ENCODE measurements at places on chromosomes 5 and 9.

DNA sequence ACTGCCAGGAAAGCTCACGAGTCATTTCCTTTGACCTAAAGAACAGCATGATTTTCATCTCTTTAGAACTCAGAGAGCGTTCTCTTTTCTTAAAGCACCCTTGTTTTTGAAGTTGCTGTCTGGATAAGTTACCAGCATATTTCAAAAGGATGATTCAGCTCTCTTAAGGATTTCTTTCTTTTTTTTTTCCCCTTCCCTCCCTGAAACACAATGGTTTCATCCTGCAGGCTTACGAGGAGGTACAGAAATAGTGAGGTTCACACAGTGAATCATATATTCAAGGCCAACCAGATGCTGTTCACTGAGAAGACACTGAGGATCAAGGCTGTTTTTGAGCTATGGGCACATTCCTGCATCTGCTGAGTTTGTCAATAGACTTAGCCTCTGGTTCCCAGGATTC is 257.2 kb downstream of the KIF4B start:
- no peak for DNase-seq

DNA sequence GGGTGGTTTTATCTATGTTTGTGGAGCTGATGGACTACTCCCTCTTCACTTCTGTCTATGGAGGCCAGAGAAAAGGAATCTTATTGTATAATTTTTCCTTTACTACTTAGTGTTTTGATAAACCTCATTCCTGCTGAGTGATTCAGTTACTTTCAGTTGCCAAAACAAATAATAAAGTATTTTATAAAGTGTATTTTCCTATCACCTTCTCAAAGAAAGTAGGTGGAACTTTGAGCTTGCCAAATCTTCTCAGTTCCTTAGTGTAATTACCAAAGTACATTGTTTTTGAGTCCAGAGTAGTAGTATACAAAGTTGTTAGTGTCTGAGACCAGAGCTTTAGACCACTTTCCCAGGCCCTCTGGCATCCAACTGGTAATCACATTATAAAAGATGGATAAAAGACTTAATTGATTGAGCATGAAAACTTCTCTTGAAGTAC is 13.5 kb downstream of the RABGAP1 start:
- DNase-seq, result no peak

- no peak for DNase-seq
Measured at GRCh38 chr5:132895719-132896305, 22.3 kb downstream of the LEAP2 start.

GRCh38 chr5:1706021-1706420 is 93.6 kb downstream of the MRPL36 start:
- DNase-seq, result no peak

GRCh38 chr9:98455256-98456155 is 200.1 kb upstream of the TBC1D2 start:
- no peak for DNase-seq

DNA sequence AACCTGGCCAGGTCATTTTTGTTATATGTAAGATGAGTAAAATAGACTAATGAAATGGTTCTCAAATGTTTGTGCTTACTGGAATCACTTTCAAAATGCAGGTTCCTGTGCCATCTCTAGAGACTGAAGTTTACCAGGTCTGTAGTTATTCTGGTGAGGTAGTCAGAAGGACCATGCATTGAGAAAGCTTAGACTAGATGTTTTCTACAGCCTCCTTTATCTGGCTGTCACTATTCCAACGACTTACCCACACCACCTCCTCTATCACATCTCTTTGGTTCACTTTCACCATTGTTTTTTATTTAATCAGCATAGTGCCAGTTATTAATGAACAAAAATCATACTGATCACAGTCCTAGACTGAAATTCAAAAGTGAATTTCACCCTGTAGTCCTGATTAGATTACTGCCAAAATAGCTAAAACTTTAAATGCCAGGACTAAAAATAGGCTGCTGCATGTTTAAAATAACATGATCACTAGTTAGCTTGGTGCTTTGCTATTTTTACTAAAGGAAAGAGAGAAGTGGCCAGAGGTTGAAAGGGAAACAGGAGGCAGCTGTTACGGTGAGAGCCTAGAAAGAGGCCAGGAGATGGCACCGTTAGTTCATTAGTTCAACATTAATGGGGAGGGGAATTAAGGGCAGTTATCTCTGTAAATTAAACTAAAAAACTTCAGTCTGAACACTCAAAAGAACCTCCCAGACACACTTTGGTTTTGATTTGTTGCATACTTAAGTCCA is 13.9 kb upstream of the FNIP1 start:
- DNase-seq, result no peak

DNA sequence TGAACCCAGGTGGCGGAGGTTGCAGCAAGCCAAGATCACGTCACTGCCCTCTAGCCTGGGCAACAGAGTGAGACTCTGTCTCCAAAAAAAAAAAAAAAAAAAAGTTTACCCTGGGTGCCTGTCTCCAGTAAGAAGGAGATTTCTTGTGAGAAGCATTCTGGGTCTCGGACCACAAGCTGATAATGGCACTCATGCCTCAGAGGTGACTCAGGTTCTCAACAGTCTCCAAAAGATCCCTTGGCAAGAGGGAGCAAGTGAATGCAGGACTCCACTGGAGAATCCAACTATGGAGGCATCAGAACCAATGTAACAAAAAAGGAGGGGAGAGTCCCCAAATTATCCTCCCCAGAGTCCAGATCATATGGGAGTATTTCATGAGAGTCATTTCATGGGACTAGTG is 106.0 kb upstream of the LRRTM2 start:
- DNase-seq, result no peak

DNA sequence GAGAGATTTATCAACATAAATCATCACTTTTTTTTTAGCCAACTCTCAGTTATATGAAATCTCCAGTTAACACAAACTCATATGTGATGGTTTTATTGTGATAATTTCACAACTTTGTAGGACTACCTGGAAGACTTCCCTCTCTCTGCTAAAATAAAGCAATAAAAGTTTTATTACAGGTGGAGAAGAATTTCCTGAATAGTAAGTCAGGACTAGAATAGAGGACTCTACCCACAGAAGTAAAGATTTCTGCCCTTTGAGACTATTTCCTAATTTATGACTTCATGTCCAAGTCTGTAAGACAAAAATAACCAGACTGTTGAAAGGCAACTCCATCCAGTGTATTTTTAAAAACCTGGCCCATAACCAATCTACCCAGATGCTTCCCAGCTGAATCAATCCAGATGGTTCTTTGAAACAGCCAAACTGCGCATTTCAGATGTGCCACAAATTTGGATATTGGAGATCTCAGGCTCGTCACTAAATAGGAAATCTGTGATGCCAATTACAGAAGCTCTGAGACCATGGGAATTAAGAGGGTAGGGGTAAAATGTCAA is 234.0 kb upstream of the NMUR2 start:
- DNase-seq, result no peak

DNA sequence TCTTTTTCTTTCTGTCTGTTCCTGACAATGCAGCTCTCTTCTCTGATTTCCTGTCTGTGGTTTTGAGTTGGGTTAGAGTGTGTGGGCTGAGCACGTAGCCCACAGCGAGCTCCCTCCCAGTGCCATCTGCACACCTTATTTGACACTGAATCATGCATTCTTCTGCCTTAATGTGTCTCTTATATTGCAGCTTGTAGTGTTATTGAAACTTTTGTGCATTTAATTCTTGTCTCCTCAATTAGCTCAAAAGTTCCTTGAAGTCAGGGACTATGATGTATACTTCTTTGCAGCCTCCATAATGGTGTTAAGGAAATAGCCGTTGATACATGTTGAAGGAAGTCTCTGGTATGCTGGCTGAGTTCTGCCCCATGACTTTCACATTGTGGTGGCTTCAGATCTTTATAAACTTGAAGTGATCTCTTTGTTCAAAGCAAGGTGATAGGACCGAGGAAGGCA is 576.2 kb upstream of the CLINT1 start:
- DNase-seq, result no peak

DNA sequence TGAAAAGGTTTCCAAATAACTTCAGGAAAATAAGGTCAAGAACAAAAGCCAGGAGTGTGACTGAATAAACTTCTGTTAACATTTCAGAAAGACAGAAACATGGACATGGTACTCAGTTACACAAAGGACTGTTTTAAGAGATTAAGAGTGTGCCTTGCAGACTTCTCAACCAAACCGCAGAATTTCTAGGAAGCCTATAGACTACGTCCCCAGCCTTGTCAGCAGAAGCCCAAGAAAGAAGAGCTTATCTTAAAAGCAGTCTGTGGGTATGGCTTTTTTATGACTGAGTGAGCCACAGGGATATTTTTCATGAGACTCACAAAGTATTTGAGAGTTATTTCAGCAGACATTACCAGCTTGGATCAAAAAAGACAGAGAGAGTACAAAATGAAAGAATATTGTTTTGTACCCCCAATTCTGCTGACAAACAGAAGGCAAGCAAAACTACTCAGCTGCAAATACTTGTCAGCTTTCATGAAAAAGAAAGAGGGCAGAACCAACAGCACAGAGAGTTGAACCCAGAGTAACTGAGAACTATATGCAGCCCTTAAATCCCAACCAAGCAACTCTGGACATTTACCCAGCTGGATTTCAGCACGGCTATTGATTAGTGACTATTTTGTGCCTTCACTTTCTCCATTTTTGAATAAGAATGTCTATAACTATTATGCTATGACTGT is 711.0 kb upstream of the CTNND2 start:
- DNase-seq, result no peak

GRCh38 chr9:132003896-132004295 is 75.8 kb downstream of the MED27 start:
- DNase-seq, result no peak

DNA sequence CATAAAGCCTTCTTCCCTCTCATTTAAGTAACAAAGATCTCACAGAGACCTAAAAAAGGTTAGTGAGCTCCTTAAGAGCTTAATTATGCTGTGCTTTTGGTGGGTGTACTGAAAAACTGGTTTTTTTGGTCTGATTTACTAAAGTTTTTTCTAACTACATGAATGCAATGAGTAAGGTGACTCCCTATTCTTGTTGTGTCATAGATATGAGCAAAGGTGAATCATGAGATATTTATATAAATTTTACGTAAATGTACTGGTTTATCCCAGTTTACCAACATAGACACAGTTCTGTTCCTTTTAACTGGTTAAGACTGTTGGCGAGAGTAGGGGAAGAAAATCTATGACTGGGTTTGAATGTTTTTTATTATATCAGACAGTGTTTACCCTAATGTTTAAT is 250.5 kb downstream of the NR2F1-AS1 start:
- no peak for DNase-seq

DNA sequence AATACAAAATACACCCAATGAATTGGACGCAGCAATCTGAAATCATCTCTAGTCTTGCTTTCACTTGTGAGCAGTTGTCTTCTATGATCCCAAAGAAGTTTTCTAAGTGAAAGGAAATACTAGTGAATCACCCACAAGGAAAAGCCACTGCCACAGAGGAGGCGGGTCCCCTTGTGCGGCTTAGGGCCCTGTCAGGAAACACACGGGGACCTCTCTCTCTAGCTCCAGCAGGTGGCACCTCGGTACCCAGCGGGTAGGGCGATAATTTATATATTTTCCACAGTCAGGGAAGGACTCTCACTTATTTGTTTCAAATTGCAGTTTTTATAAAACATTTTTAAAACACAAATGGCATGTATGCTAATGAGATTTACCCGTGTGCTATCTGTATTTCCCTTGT is 417.1 kb downstream of the KDM4C start:
- DNase-seq, result no peak

GRCh38 chr9:113709721-113710120 is 166.4 kb upstream of the ZNF618 start:
- no peak for DNase-seq

DNA sequence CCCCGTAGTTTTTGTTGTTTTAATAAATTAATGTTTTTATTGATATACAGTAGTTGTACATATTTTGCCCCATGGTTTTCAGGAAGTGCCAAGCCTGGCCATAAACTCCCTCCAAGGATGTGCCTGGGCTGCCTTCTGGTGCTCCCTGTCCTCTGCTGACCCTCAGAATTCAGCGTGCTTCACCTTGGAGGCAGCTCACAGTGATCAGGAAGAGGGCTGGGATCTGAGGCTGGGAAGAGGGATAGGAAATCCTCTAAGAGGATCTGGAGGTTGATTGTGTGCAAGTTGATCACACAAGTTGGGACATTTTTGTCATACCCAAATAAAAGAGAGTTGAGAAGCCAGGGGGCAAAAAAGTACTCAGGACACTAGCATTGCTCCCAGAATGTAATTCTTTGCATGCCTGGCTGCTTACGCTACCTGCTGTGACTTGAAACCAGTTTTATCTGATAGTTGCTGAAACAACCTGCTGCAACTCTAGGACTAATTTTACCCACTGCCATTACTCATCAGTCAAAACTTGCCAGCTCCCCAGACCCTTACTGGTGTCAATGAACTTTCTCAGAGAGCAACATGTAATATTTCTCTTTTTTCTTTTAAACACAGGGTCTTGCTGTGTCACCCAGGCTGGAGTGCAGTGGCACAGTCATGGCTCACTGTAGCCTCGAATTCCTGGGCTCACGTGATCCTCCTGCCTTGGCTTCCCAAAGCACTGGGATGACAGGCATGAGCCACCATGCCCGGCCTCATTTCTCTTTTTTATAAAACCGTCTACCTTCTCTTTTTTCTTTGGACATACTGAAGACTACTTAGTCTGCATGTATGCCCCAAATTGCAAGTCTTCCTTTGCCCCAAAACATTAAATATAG is 29.0 kb downstream of the PDE6A start:
- no peak for DNase-seq

GRCh38 chr5:122400341-122400740 is 88.3 kb downstream of the SNCAIP start:
- no peak for DNase-seq

DNA sequence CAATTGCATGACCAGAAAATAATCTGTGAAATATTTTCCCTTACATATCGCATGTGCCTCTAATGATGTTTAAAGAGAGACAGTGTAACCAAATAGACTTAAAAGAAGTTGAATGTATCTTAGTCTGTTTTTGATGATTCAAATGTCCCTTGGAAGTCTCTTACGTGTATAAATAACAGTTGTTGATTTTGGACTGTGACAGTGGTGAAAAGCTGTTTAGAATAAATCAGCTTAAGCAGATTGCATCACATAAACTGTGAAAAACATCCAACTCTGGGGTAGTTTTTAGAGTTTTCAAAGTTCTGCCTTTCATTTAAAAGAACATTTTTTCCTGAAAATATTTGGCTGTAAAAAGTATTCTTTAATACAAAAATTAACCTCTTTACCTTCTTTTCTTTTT is 301.1 kb downstream of the PRR16 start:
- no peak for DNase-seq

GRCh38 chr9:122125158-122125508 is 32.0 kb upstream of the TTLL11 start:
- DNase-seq, result peak; percentile 7

GRCh38 chr9:133141833-133142595 is 21.0 kb upstream of the RALGDS start:
- no peak for DNase-seq

Measured in NCI-H524 treated with DMSO at 0.1 percent for 48 hours (cell line).